ENCODE measurements at places on chromosomes 3 and 15.

DNA sequence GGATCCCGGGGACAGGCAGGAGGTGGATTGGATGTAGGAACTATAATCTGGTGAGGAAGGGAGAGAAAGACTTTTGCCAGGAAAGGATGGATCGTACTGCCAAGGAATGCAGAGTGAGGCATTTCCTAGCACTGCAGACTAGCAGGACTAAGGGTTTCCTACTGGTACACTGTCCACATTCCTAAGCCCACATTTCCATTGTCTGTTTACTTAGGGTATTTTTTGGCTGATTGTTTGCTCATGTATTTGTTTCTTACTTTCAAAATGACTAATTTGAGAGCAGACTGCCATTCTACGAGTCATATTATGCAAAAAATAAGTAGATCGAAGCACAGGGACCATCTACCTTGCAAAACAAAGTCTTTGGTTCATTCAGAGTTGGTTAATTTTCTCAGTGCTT is 1029.5 kb upstream of the NR2F2 start:
- no peak for DNase-seq

DNA sequence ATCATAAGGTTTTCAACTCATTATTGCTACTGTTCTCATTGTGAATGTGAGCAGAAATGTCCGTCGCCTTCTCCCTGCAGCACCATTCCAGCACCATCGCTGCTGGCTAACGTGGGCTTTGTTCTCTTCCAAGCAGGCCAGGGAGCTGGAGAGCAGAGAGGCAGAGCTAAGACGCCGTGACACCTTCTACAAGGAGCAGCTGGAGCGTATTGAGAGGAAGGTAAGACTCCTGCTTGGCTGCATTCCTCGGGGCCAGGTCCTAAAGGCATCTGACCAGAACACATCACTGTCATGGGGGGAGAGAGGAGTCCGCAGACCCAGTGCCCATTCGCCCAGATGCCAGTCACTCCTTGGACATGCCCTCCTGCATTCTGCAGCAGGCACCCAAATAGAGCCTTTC is 130.4 kb upstream of the PLXNA1 start:
- DNase-seq = no peak

DNA sequence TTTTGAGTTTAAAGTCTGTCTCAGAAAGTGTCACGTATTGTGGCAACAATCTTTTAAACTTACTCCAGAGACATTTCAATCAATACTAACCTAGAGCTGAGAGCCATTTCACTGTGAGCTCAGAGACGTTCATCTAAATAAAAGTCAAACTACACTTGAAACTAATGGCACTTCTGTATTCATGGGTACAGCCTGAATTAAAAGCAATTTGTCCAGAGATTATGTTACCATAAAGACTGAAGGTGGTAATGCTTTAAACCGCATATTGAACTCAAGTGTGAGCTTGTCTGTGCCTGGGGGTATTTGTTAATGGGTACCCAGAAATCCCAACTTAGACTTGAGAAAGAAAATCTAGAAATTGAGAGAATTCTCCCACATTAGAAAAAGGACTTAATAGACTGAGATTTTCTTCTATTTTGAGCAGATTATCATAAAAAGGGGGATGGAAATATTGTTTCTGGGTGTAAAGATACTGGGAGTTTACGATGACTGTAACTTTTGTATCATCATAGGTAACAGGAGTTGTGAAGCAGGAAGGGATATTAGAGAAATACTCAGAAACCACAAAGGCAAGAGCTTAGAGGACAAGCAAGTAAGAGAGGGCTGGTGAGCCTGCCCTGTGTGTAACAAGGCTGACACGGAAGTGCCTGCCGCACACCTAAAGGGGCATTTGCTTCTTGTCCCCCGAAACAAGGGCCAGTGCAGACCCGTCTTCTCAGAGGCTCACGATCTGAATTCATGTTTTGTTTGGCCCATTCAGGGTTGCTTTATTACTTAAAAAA is 36.9 kb downstream of the LRIG1 start:
- DNase-seq = no peak

DNA sequence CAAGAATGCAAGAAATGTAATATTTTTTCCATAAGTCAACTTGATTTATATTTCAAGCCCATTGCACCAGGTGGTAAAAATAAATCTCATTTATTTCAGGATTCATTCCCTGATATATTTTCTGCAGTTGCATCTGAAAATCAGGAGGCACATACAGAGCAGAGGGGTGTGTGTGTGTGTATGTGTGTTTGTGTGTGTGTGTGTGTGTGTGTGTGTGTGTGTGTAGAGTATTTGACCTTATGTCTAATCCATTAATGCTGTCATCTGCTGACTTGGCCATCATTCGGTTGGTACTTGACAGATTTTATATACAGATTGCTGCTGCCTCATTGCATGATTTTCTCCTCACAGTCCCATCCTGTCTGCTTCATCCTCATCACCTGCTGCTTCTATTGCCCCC is 118.5 kb downstream of the SERPINI1 start:
- no peak for DNase-seq

DNA sequence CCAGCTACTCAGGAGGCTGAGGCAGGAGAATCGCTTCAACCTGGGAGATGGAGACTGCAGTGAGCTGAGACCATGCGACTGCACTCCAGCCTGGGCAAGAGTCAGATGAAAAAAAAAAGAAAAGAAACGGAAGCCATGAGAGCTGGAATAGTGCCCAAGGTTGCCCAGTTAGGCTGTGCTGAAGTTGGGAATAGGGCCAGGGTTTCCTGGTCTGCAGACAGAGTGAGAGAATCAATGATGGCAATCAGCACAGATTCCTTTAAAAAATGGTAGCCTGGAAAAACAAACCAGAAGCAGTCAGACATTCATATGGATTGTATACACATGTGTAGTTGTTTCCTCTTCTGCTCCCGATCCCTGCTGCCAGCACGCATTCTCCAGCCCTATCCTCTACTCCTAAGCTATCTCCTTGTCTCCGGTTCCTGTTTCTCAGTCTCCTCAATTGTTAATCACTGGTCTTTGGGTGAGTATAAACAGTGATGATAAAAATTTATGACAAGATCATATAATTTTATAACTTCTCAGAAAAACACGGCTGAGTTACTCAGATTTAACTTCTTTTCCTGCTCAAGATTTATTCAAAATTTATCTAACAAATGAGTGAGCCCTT is 316.2 kb upstream of the UMPS start:
- DNase-seq = no peak

DNA sequence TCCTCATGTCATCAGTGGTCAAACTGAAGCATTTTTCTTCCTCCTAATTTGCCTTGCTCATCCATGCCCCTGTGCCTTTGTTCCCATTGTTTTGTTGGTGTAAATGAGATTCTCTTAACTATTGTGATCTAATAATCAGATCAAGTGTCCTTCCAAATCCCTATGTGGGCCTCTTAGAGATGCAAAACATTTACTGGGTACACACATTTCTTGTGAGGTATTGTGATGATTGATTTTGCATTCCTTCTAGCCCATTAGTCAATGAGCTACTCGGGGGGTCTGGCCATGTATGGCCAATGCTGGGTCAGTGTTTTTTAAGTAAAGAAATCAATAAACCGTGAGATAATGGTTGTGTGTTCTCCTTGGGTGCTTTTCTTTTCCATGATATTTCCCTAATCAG is 580.4 kb downstream of the VGLL3 start:
- no peak for DNase-seq

DNA sequence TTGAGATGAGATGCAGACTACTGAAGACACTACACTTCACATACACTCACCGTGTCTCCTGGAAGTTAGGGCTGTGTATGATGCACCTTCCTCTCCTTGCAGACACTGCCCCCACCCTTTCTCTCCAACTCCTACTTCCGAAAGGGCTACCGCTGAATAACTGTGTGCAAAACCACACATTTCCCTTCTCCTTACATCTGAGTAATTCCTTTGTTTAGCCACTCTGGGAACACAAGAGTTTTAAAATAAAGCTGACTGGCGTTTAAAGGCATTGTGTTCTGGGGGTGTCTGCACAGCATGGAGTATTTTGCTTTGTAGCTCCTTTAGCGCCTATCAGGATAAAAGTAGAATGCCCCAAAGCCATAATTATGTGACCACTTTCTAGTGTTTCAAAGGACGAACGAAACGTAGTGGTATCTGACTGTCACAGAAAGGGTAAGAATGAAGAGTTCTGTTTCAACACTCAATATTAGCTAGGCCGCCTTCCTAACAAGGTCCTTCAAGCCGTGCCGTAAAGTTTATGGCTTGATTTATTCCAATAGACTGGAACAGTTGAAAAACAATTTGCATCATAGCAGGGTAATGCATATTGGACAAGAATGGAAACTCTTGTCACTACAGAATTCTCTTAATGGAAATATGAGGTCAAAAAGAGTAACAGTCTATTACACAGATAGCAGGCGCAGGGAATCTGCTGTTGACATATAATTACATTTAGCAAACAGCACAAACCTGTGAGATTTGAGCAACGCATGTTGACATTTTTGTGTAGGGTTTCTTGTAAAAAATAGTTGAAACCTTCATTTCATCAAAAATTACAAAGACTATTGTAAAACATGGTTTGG is 619.9 kb downstream of the FOXP1 start:
- no peak for DNase-seq

- no peak for DNase-seq
These were observed 40.8 kb upstream of the ATP2B2 start for GRCh38 chr3:10546181-10546624.

DNA sequence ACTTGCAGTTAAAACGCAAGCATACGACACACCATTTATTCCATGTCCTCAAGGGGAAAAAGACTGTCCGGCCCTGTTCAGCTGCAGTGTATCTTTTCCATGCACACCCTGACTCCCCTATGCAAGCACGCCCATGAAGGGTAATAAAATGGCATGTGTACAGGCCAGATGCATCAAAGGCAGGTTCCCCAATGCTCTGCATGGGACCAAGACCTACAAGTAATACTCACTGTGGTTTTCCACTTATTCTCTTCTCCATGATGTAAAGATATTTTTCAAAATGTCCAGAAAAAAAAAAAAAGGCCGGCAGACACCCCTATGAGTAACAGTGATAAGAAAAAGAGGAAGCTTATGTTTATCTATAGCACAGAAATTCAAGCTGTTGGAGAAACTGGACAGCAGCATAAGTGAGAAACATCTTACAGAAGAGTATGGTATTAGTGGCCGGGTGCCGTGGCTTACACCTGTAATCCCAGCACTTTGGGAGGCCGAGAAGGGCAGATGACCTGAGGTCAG is 70.8 kb downstream of the MCF2L2 start:
- no peak for DNase-seq

DNA sequence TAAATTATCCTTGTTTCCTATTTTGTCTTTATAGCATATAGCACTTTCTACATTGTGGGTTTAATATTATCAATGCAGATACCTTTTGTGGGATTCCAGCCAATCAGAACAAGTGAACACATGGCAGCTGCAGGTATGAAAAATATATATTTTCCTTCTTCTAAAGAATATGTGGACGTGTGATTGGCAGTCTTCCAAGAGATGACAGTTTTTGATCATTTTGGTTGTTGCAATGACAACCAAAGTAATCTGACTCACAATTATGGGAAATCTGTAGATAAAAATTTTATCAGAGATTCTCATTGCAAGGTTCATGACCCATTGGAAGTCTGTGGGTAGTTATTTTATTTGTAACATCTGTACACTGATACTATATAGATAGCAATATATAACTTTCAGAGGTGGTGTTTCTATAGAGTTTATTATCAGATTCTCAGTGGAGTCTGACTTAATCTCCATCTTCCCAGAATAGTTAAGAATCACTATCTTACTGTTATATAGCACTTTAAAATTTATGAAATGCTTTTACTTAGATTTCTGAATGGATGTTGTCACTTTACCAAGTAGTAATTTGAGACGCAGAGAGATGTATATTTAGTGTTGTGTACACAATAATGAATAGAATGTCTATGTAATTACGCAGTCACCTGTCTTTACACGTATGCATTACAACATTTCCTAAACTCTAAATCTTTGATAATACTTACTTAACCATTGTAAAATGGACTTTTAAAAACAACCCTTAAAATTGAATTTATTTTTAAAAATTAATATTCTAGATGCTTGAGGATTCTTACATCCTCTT is 82.5 kb downstream of the STT3B start:
- DNase-seq = no peak

DNA sequence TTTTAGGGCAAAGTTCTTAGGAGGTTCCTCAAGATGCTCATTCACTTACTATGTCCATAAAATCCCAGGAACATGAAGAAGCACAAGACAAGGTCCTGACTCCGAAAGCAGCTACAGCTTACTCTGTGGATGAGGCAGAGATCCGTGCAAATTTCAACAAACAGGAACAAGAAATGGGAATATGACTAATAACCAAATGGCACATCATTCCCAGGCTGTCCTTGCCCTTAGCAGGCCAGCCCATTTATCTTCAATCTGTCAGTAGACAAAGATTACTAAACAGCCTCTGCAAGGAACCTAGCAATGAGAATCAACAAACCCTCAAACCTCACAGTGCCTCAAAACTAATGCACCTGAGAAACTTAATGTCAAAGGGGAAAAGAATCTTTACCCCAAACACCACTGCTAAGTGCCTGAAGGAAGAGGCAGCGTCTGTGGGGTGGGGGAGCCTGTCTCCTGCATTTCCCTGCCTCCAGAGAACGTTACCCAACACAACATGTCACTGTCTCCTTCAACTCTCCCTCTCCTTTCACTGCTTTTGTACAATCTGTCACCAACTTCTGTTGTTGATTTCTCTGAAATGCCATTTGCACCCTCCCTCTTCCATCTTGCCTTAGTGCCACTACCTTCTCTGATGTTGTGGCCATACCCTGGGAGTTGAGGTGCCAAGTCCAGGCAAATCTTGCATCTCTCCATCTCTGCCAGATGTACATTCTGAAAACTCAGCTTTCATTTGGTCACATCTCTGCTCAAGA is 4.8 kb downstream of the TNFAIP8L3 start:
- no peak for DNase-seq

GRCh38 chr3:78812166-78812565 is 955.6 kb downstream of the ROBO1 start:
- no peak for DNase-seq

DNA sequence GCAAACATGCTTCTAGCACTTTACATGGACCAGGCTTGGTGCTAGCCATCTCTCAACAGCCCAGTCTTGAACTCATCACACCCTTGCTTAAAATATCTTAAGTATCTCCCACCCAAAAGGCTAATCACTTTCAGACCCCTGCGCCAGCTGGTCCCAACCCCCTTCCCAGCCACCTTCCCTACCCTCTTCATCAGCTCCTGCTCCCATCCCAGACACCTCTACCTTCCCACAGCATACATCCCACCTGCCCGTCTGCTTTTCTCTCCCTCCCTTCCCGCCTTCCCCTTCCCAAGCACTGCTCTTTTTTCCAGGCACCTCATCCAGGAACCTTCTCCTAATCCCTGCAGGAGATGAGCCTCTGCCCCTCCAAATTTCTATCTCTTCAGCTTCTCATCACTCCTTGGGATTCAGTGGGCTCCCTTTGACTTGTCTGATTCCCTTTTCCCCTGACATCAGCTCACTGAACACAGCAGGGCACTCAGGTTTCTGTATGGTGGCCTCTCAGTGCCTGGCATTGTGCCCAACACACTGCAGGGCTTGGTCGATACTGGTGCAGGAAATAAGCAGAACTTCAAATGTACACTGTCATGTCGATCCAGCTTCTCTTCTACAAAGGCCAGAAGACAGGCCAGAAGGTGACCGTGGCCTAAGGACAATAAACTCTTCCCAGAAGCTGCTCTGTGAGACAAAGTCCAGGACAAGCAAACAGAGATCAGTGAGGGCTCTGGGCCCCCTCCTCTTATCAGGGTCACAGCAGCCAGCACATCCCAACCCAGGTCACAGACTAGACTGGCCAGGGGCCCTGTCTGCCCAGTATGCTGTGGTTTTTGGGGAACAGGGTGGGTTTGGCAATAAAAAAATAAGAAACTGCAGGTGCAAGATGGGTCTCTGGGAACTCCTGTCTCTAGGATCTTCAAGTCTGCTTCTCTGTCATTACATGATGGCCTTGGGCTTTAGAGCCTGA is 2.2 kb upstream of the ITIH1 start:
- DNase-seq = no peak

GRCh38 chr3:54955941-54956340 is 28.1 kb upstream of the LRTM1 start:
- no peak for DNase-seq

Measured in left ventricle myocardium inferior (tissue), 1 donor.